ENCODE measurements at places on chromosomes 7 and 10.

DNA sequence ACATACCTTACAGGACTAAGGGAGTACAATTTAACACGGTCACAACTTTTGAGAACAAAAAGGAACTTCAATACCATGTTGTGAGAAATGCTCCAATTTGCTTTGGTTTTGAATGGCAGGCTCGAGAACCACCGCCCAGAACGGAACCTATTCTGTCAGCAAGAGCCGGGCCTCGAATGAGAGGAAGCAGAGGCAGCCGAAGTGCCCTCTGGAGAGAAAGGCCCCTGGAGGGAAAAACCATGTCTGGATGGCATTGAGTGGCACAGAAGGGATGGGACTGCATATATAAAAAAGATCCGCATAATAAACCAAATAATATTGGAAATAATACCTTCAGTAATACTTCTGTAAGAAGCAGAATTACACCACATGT is 85.6 kb downstream of the CHST15 start:
- no peak for DNase-seq

DNA sequence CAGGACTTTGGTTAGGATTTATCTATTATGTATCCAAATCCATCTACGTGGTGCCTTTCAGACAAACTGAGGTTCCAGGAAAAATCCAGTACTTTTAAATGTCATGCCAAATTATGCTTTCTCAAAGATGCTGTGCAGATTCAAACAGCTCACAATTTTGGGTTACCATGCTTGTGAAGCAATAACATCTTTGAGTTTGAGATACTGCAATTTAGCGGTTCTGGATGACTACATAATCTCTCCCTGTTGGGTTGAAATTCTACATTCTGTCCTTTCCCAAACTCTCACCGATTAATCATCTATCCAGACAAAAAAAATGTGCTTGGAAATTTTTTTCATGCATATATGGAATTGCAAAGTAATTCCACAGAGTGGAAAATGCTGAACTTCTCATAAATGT is 3.5 kb downstream of the RHOBTB1 start:
- no peak for DNase-seq

DNA sequence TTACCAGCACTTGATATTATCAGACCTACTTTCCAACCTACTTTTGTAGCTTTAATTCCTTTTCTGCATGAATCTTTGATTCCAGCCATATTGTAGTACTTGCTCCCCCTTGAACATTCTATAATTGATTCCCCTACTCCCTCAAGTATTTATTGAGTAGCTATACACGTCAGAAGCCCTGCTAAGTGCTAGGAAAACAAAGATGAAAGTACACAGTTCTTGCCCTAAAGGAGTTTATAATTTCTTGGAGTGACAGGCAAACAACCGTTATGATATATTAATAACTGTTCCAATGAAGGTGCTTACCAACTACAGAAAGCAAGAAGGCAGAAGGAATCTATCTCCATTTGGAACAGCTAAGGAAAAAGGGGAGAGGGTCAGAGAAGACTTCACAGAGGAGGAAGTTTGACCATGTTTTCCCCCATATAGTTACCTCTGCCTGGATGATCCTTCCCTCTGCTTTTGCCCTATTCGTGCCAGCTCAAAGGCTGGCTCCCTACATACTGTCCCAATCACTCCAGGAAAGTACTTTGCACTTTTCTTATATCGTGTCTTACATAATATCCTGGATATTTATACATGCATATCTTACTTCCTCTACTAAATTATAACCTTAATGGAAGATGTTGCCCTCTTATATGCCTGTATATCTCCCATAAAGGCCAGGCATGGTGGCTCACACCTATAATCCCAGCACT is 54.7 kb downstream of the SCD start:
- DNase-seq, result no peak

GRCh38 chr10:90871279-90871765 is 452 bp upstream of the RPP30 start:
- peak; percentile 46 for DNase-seq

DNA sequence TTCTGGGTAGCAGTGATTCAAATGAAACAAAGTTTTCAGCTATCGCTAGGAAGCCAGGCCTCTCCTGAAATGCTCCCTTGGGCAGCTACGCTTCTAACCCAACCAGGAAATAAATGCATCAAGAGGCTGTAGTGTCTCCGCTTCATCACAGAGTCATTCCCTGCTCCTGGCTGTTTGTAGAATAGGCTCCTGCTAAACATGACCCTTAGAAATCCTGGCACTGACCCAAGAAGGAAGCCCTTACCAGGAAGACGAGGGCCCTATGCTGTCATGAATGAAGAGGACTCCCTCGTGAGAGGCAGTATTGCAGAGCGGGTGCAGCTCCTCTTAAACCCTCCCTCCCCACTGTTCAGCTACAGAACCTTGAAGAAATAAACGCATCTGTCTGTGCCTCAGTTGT is 48.3 kb downstream of the NOD1 start:
- no peak for DNase-seq

GRCh38 chr7:100089458-100090196 is 858 bp downstream of the COPS6 start:
- no peak for DNase-seq

- no peak for DNase-seq
These were observed 2.1 kb downstream of the MXI1 start for GRCh38 chr10:110209454-110209925.

GRCh38 chr10:86234541-86235270 is 131.9 kb downstream of the GRID1 start:
- no peak for DNase-seq

GRCh38 chr10:129704786-129705525 is 237.9 kb downstream of the MGMT start:
- no peak for DNase-seq

DNA sequence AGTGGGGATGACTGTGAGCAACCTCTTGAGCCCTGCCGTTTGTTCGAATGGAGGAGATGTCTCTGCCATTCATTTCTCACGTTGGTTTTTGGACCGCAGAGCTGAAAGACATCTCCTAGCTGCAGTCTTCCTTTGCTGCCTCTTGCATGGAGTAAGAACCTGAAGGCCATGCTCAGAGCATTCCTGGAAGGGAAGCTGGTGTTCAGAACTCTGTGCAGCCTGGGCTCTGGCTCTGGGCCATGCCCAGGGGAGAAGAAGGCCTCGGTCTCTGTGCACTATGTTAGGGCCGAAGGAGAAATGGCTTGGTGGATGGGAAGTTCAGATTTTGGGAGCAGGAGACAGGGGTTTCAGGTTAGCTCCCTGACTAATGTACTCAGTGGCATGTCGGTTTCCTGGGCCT is 22.9 kb downstream of the SFTPD start:
- DNase-seq, result no peak

GRCh38 chr7:2372724-2373123 is 18.1 kb downstream of the EIF3B start:
- DNase-seq, result no peak

DNA sequence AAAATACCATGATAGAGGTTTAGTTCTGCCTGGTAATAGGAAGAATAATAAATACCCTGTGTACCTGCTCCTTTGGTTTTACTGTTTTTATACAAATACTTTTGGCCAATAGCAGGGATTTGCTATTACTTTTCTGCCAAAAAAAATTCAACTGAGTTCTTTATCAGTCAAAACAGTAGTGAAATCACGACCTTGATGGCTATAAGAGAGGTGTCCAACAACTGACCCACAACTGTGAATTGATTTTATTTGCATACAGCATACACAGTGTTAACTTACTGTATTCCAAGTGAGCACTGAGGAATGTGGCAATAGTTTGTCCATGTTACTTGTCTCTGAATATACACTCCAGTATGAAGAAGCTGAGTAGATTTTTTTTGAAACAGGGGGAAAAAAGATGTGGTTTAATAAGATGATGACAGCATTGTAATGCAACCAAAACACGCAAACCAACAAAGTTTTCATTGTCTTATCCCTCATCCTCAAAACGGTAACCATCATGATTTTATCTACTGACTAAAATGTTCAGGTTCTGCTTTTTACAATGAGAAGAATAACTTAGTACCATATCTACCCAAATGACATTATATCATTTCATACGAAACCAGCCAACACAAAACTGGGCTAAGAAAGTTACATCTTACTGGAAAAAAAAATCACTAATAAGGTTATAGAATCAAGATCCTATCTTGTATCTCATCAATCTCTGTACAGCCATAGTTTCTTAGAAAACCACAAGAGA is 63.3 kb downstream of the GSAP start:
- no peak for DNase-seq

DNA sequence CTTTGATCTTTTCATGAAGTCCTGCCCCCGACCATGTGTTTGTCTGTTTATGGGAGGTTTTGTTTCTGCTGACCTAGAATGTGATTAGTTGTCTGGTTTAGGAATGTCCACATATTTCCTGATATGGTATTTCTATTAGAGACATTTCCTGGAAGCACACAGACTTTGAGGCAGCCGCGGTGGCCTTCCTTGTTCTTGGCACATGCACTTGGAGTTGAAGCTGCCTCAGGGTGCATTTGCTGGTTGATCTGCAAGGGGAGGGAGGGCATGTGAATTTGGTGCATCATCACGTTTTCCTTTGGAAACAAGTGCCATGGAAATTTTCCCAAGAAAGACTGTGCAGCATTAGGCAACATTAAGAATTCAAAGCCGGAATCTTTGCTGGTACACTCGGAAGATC is 328.7 kb downstream of the PAXIP1 start:
- DNase-seq, result no peak

- no peak for DNase-seq
These were observed 105.5 kb downstream of the NEUROD6 start for GRCh38 chr7:31234836-31235605.

- DNase-seq, result no peak
These were observed 62.5 kb downstream of the NKX6-2 start for GRCh38 chr10:132723330-132723970.

- DNase-seq, result no peak
These were observed 14.9 kb downstream of the CCL26 start for GRCh38 chr7:75756991-75757676.

DNA sequence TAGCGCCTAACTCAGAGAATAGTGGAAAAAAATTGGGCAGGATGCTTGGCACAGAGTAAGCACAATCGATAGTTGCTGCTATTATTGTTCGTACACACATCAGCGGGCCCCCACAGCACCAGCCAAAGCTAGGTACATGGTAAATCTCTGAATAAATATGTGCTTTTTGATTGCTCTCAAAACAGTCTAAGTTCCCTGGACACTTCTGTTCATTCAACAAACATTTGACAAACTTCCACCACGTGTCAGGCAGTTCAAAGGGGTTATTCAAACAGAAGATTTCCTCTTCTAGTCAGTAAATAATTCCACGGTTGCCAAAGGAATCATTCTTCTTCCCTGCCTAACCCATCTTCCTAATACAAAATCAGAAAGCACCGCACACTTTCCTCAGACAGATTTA is 150.8 kb downstream of the DGKI start:
- DNase-seq, result no peak

DNA sequence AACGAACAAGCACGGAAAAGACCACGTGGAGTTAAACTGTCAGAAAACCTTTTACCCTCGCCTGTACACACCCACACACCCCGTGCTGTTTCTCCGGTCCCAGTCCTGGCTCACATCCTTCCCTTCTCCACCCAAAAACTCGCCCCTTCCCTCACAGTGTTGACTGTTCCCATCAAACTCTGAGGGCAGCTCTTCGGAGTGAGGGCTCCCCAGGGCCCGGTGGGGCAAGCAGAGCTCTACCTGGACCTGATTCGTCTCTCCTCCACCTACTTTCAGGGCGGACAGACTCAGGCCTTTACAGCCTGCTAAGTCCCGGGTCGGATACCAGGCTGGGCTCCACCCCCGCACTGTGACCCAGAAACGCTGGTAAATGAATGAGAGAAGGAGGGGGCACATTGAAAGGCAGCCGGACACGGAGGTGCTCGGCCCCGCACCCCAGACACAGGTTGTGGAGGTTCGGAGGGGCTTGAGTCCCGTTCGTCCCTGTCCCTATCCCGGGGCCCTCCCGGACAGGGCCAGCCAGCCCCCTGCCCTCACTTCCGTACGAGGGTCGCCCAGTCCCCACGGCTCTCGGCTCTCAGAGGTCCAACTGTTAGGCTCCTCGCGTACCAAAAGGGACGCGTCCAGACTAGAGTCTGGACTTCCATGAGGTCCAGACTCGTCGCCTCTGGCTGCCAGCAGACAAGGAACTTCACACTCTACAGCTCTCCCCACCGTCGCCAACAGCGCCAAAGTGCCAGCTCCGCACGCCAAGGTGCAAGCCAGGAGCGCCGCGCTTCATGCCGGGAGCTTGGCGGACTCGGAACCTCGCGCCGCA is 31.7 kb upstream of the ASL start:
- peak; percentile 53 for DNase-seq

GRCh38 chr7:111763221-111763801 is 201.0 kb upstream of the IMMP2L start:
- DNase-seq, result no peak

DNA sequence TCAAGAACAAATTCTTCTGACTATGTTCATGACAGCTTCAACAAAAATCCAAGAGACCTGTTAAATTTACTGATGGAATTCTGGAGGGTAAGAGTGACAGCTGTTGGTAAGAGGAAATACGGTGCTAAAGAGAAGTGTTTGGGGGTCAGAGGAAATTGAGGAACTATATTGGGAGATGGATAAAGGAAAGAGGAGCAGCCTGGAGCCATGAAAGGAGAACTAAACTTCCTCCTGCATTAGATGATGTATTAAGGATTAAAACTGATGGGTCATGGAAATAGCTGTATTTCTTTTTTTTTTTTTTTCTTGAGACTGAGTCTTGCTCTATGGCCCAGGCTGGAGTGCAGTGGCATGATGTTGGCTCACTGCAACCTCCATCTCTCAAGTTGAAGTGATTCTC is 95.3 kb downstream of the HERPUD2 start:
- no peak for DNase-seq

- no peak for DNase-seq
These were observed 76.2 kb downstream of the CDH23 start for GRCh38 chr10:71472912-71473311.

GRCh38 chr10:31149835-31150512 is 118.3 kb upstream of the ZNF438 start:
- no peak for DNase-seq

DNA sequence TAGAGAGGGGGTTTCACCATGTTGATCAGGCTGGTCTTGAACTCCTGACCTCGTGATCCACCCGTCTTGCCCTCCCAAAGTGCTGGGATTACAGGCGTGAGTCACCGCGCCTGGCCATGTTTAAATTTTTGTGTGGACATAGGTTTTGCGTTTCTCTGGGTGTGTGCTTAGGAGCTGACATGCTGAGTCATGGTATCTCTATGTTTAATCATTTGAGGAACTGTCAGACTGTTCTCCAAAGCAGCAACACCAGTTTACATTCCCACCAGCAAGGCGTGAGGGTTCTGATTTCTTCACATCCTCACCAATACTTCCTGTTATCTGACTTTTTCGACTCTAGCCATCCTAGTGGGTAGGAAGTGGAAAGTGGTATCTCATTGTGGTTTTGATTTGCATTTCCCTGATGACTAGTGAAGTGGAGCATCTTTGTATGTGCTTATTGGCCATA is 153.7 kb downstream of the DNAJB6 start:
- DNase-seq, result peak; percentile 46

- no peak for DNase-seq
These were observed 186.0 kb upstream of the MGMT start for GRCh38 chr10:129280908-129281586.

All from activated T-cell treated with anti-CD3 and anti-CD28 coated beads, Interleukin-2, amount 50 U/mL, for 24 hours (primary cell).